Neural progenitor cell (in vitro differentiated cells): ENCODE measurements at places on chromosomes 1 and 21. TPM values are rescaled to one million over a fixed set of nuclear protein-coding genes. Genes with fewer than 3 reads are reported as not detected.

GRCh38 chr1:32052887-32053286, 19.9 kb upstream of the TMEM39B start:
- no peak overlapping the region for H3K27ac ChIP-seq
- no peak for DNase-seq
- H3K4me1 ChIP-seq, result no peaks in the 10 kb centered on the region
- no peaks in the 10 kb centered on the region for H3K27me3 ChIP-seq
- peaks cover 8% of the 10 kb centered on the region for H3K36me3 ChIP-seq

- H3K36me3 ChIP-seq, result no peaks in the 10 kb centered on the region
- no peak overlapping the region for H3K4me3 ChIP-seq
- H3K27ac ChIP-seq, result no peak overlapping the region
These were observed 245.9 kb upstream of the PLD5 start for GRCh38 chr1:242770366-242770765.

Gene LHX8
- total RNA-seq, result 0.06 TPM in 1 of 2 replicates, not detected in the other

GRCh38 chr21:14879458-14879857, 185.3 kb downstream of the NRIP1 start:
- peaks cover 14% of the 10 kb centered on the region for H3K4me1 ChIP-seq
- no peak for DNase-seq

DNA sequence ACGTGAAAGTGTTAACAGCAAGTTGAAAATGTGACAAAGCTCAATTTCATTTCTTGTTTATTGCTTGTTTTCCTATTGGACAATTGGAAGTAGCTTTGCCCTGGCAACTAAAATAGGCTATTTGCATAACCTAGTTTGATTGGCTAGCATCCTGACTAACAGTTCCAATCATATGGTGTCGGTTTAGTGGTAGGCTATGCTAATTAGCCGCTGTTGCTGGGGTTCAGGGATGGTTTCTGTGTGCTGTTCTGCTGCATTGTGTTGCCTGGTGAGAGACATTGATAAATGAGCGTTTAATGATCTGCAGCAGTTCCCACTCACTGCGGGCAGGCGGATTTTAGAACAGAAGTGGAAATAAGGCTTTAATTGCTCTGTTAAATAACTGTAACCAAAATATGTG, 68.5 kb downstream of the DYRK1A start:
- H3K27me3 ChIP-seq, result no peaks in the 10 kb centered on the region
- H3K36me3 ChIP-seq, result peaks cover 21% of the 10 kb centered on the region
- peak overlapping the region; percentile 20 for H3K4me3 ChIP-seq
- peak; percentile 88 for DNase-seq
- peaks cover 25% of the 10 kb centered on the region for H3K4me1 ChIP-seq
- H3K27ac ChIP-seq, result peak overlapping the region; percentile 4

Gene MYCL
- total RNA-seq, result 21.8 and 39.8 TPM in 2 replicates

Gene TNN
- total RNA-seq, result not detected in 2 replicates

Gene PLEKHN1
- total RNA-seq, result 0.09 TPM in 1 of 2 replicates, not detected in the other

Gene CD244
- not detected in 2 replicates for total RNA-seq

DNA sequence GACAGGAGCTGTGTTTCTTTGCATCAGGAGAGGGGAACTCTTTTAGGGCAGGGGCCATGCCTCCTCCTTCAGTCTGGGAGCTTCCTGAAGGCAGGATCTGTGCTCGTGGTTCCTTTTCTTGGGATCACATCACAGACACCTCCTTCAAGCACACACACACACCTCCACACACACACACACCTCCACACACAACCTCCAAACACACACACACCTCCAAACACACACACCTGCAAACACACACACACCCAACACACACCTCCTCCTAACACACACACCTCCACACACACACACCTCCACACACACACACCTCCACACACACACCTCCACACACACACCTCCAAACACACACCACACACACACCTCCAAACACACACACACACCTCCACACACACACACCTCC, 10.5 kb downstream of the LGR6 start:
- no peak overlapping the region for H3K27ac ChIP-seq
- peaks cover 27% of the 10 kb centered on the region for H3K4me1 ChIP-seq
- H3K4me3 ChIP-seq, result no peak overlapping the region

Gene PLA2G2C
- not detected in 2 replicates for total RNA-seq

DNA sequence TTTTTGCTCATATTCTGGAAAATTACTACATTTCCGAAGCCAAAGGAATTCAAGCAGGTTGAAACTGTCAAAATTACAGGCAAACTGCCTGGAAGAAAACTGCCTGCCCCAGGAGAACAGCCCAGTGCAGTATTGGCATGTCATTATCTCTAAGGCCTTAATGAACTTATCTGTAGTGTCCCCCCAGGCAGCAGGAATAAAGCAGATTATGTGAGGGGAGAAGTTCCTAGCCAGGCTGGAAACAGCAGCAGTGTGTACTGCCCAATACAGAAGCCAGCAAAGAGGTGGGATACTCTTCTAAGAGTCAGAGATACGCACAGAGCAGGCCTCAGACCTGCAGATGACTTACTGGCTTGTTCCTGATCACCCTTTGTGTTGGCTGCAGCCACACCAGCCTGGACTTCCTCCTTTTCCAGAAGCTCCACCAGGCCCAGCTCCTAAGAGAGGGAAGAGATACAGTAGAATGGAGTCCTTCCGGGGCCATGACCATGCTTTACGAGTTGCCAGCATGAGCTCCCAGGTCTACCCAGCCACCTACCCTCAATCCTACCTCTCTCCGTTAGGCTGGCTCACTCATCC, 11.7 kb downstream of the IQGAP3 start:
- H3K4me3 ChIP-seq, result no peak overlapping the region
- no peaks in the 10 kb centered on the region for H3K36me3 ChIP-seq
- no peak overlapping the region for H3K27ac ChIP-seq
- no peak for DNase-seq

DNA sequence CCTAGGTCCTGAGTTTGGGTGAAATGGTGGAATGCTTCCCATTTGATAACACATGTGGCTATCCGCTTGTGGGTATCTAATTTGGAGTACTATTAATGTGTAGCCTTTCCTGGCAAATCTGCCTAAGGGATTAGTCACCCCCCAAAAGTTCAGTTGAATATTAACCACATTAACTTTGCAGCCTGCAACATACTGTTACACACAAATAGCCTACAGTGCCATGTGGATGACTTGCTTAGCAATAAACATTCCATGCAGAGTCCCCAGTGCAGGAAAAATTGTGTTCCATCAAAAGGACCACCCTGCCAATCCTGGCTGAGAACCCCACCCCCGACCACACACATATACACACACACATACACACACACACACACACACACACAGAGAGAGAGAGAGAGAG, 303.3 kb upstream of the ESRRG start:
- no peaks in the 10 kb centered on the region for H3K4me1 ChIP-seq
- no peak overlapping the region for H3K4me3 ChIP-seq
- no peaks in the 10 kb centered on the region for H3K27me3 ChIP-seq
- no peak for DNase-seq
- H3K27ac ChIP-seq, result no peak overlapping the region
- H3K36me3 ChIP-seq, result no peaks in the 10 kb centered on the region

DNA sequence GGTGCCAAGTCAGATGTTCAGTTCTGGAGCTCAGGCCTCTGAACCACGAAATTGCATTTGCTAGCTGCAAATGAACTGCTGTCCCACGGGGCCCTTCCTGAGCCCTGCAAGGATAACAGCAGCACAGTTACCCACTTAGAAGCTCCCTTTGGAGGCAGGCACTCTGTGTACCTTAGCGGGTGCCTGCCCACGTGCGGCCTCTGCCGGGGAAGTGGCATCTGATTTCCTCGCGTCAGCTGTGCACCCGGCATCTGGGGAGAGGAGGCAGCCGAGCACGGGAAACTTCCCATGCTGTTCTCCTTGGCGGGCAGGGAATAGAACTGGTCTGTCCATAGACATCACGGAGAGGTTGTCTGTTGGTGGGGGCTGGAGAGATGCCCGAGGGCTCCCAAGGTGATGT, 148.0 kb upstream of the C1orf174 start:
- no peak overlapping the region for H3K27ac ChIP-seq
- no peak overlapping the region for H3K4me3 ChIP-seq
- H3K27me3 ChIP-seq, result no peaks in the 10 kb centered on the region
- no peak for DNase-seq

Gene HSPA6
- 0.09 TPM in 1 of 2 replicates, not detected in the other for total RNA-seq

Gene MSH4
- 0.09 TPM in 1 of 2 replicates, not detected in the other for total RNA-seq

DNA sequence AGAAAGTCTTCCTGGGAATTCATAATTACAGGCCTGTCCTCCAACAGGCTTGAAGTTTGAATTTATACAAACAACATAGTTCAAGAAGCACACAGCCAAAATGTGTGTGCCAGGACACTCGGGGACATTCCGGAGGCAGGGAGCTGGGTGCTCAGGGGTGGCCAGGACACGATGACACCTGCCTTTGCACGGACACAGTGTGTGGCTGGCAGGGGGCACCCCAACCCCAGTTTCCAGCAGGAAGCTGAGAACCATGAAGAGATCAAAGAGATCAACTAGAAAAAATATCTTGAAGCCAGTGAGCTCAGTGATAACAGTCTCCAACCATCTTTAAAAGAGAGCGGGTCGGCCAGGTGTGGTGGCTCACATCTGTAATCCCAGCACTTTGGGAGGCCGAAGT, 32.5 kb upstream of the TRAPPC10 start:
- no peak overlapping the region for H3K27ac ChIP-seq
- no peaks in the 10 kb centered on the region for H3K36me3 ChIP-seq
- H3K4me1 ChIP-seq, result no peaks in the 10 kb centered on the region
- H3K27me3 ChIP-seq, result no peaks in the 10 kb centered on the region

Gene EXO1
- 32.2 and 54.8 TPM in 2 replicates for total RNA-seq
